Memory B cell (primary cell): ENCODE measurements at places on chromosomes 6 and 20.

DNA sequence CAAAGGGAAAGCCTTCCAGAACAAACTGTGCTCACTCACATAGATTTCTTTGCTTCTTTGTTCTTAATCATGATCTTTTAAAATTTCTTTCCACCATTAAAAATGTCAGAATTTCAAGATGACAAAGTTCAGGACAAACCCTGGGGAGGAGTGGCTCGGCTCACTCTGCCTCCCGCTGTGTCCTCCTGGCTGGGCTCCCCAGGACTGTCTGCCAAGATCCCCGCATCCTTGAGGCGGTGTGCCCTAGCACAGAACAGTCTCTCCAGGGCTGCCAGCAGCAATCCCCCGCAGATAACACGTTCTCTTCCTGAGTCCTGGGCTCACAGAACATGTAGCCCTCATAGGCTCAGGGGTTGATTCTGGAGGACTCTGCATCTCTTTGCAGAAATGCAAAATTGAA, 98.4 kb upstream of the KCNG1 start:
- no peak for DNase-seq

- DNase-seq = no peak
Measured at GRCh38 chr20:63546256-63546955, 1.1 kb downstream of the SRMS start.

DNA sequence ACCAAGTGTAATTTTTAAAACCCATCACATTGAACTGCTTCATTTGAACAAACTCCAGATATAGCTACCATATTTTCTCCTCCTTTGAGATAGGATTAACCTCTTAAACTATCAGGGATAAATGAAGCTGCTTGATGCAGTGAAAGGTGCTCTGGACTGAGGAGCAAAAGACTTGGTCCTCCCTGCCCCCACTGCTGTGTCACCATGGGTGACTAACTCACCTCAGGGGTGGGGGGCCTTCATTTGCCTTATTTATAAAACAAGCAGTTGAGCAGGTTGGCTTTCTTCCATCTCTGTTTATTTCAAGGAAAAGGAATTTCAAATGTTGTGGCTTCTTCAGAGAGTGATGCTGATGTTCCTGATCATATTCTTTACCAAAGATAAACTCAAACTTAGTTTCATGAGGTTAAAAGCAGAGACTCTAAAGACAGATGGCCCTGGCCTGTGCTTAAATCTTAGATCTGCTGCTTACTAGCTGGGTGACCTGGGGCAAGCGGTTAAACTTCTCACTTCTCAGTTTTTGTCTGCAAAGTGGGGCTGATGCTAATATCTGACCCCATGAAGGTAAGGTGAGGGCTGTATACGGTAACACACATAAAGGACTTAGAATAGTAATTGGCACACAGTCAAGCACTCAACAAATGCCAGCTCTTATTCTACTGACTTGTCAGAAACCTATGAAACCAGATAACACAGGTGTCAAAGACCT, 50.5 kb downstream of the FHL5 start:
- DNase-seq = no peak

- DNase-seq = no peak
Measured at GRCh38 chr6:14642136-14642505, 524.5 kb downstream of the CD83 start.

- DNase-seq = peak; percentile 47
Measured at GRCh38 chr6:6315660-6316059, 4.8 kb downstream of the F13A1 start.

DNA sequence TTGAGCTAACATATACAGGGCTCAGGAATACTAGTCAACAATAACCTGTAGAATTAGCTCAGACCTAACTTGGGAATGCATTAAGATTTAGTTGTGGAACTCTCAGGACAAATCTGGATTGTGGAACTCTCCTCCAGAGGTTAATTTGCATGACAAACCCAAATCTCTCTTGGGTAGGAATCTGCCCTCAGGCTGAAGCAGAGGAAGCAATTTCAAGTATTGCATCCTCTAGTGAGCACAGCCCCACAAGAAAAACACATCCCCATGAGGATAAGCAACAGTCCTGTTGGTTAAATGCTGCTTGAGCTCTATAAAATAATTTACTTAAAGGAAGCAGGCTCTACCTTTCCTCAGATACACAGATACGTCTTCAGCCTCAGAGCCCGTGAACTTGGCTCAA, 170.9 kb upstream of the STXBP5 start:
- no peak for DNase-seq

GRCh38 chr20:24102290-24102689, 113.7 kb upstream of the GGTLC1 start:
- DNase-seq = no peak

- DNase-seq = no peak
Measured at GRCh38 chr6:13524801-13525508, 37.6 kb upstream of the GFOD1 start.

DNA sequence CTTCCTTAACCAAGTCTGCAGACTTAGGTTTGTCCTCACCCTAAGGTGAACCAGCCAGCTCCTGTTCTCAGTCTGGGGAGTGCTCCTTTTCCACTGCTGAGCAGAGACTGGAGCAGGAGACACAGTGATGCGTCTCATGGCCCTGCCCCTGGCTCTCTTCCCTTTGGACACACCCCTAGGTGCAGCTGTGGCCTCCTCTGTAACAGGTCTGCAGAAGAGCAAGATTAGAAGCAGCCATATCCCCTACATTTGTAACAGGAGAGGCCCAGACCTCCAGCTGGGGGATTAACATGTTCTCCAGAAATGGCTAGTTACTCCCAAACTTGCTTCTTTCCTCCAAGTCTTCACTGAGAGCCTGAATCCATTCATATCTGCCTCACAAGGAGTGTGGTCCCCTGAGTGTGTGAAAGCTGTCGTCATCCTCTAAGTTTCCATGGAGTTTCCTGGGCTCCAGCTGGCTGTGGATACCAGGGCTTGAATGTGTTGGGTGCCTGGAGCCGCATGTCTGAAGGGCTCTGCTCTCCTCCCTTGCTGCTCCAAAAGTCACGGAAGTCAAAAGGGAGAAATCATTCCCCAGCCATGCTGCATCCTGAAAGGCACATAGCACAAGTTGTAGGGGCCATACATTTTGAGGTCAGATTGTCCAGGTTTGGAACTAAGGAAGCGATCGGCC, 57.7 kb downstream of the PPP1R14C start:
- DNase-seq = no peak

- no peak for DNase-seq
Measured at GRCh38 chr20:4836935-4837334, 115.2 kb downstream of the PRND start.

DNA sequence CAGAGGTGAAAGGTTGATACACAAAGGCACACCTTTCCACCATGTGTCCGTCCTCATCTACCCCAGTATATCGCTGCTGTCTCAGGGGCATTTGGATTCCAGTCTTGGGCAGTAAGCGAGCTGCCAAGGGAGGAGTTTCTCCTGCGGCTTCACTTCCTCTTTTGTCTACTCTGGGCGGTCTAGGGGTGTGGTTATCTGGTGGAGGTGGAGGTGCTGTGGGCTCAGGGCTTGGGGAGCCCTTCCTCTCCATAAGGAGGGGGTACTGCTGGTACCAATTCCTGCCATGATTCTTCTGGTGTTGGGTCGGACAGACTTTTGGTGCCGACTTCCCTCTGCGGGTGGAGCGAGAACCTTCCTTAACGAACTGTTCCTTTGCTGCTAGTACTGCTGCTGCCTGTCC, 31.9 kb upstream of the FABP7 start:
- DNase-seq = peak; percentile 34

DNA sequence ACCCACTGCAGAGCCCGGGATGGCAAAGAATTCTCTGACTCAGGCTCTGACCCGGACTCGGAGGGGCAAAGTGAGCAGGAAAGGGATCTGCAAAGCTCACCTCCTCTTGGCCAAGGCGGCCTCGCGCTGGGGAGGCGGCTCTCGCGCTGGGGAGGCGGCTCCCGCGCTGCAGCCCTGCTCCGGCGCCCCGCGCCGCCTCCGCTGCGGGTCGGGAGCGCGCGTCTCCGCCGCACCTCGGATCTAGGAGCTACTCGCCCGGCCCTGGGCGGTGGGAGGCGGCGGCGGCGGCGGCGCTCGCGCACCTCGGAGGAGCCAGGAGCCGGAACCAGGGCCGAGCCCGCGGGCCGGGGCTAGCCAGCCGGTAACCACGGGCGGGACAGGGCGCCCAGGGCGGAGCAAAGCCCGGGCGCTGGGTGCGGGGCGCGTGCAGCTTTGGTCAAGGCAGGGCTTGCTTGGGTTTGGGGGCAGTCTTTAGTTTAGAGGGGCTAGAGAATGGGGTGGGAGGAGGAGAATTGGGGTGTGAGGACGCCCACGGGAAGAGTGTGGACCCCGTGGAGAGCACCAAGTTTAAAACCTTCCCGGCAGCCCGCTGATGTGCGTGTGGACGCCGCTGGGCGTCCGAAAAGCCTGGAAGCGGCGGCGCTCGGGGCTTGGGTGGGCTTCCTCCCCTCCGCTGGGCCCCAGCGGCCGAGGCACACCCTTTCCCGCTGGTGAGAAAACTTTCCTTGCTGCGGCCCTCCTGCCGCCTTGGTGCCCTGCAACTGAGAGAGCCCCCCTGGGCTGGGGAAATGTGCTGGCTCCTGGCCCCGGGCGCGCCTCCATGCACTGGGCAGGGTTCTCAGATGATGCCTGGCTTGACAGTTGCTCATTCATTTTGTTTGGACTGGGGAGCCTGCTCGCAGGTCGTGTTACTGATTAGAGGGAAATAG, at the start of gene MRAP2:
MRAP2 (plus strand) TSS at position 250 of the 929 bp plus-strand sequence. CDS start 21,547 bp downstream, outside the sequence.
- no peak for DNase-seq

DNA sequence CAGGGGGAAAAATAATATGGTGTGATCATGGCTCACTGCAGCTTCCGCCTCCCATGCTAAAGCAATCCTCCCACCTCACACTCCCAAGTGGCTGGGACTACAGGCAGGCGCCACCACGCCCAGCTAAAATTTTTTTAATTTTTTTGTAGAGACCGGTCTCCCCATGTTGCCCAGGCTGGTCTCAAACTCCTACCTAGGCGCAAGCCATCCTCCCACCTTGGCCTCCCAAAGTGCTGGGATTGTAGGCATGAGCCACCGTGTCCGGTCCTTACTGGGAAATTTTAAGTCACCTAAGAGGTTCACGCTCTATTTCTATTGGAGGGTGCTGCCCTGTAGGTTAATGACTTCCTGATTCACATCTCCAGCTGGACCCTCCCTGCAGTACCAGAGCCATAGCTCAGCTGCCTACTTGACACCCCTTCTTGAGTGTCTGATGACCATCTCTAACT, 626 bp upstream of the CDK5RAP1 start:
- no peak for DNase-seq

- DNase-seq = no peak
Measured at GRCh38 chr6:72365773-72366172, 256.1 kb upstream of the KCNQ5 start.

GRCh38 chr6:113630738-113631535, 226.2 kb upstream of the MARCKS start:
- DNase-seq = peak; percentile 61

DNA sequence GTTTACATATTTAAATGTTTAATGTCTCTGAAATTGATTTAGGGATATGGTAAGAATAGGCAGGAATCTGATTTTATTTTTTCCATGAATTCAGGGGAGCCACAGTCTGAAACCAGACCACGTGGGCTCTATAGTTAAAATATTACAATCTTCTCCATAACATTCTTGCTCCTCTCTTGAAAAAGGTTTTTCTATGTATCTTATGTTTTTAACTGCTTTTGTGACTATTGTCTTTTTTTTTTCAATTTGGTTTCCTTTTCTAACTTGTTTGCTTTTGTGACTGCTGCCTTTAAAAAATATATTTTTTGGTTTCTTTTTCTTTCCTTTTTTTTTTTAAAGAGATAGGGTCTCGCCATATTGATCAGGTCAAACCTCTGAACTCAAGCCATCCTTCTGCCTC, 40.1 kb downstream of the TNFAIP3 start:
- no peak for DNase-seq

GRCh38 chr6:24089736-24090135, 36.3 kb upstream of the NRSN1 start:
- no peak for DNase-seq

DNA sequence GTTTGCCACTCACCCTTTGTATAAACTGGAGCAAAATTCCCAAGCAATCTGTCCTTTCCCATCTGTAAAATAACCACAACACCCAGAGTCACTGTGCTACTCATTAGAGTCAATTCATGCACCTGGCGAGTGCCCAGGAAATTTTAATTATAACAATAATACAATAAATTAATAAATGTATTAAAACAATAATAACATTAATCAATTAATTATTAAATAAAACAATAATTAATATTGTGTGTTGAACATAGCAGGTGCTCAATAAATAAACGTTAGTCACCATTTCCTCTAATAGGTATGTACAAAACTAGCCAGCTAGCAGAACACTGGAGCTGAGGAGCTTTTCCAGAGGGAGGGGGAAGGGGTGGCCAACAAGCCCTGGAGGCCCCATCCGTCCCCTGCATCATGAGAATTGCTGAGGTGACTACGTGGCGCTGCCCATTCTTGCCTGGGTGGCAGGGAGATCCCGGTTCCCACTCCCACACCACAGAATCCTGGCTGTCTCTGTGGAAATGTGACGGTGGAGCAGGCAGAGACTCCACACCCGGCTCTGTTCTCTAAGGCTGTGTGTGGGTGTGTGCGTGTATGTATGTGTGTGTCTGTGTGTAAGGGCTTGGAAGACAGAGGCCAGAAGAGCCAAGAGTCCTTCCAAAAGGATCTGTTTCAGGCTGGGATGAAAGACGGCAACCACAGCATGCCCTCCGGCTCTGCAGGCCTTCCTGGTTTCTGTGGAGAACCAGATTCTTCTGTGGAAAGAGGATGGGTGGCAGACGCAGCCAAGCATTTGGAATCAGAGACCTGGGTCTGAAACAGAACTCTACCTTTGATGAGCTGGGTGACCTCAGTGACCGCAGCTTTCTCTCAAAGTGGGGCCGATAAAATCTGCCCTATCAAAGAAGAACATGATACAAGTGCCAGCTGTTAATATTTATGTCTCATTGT, 18.8 kb upstream of the EZR start:
- DNase-seq = no peak

- DNase-seq = no peak
Measured at GRCh38 chr6:158501360-158502262, 58.3 kb upstream of the TMEM181 start.

- DNase-seq = no peak
Measured at GRCh38 chr6:160581406-160581805, 82.7 kb downstream of the LPA start.

DNA sequence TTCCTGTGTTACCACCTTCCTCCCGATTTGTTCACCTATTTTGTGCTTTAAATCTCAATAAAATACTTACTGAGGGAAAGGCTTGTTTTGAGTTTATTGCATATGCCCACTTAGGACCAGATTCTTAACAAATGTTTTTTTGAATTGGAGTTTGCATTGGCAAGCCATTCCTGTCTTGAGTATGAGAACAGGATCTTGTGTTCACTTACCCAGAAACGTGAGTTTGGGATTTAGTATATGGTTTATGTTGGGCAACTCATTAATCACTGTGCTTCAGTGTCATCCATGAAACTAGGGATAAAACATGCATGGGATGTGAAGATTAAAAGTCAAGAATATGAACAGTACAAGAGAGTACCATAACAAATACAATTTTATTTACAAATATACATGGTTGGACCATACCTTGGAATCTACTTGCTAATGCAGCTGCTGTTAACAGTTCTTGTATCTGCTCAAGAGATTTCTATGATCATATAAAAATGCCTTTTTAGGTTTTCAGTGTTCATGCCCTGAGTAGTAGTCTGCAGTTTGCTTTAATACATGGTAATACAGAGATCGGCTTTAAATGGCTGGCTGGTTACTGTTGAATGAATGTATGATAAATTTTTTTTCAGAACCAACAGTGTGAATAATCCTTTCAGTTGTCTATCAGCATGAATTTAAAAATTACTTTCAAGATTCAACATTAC, 6.0 kb downstream of the SRSF6 start:
- no peak for DNase-seq

- no peak for DNase-seq
Measured at GRCh38 chr6:122758927-122759334, 20.6 kb upstream of the FABP7 start.
